ENCODE measurements at places on chromosomes 2 and 18.

DNA sequence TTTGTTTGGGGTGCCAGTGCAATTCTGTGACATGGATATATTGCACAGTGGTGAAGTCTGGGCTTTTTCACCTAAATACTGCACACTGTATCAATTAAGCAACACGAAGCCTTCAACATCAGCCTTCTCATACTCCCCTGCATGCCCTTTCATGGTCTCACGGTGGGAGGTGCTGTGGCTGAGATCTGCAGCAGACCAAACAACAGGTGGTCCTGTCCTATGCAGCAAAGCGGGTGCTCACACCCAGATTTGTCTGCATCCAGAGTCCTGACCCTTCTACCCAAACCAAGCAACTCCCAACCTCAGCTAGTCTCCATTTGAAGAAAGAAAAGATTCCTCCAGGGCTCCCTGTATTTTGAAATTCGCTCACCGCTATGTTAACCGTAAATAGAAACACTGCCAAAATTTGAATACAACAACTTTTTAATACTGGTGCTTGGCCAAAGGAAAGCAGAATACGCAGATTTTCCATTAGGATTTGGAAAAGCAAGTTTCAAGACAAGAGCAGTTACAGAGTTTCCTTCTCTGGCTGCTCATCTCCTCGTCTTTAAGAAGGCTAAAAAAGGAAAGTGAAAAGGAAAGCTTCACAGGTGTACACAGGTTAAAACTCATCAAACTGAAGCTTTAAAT is 34.9 kb downstream of the FAM168B start:
- DNase-seq = no peak

- DNase-seq = no peak
These were observed 15.3 kb upstream of the TXNDC2 start for GRCh38 chr18:9870431-9871008.

DNA sequence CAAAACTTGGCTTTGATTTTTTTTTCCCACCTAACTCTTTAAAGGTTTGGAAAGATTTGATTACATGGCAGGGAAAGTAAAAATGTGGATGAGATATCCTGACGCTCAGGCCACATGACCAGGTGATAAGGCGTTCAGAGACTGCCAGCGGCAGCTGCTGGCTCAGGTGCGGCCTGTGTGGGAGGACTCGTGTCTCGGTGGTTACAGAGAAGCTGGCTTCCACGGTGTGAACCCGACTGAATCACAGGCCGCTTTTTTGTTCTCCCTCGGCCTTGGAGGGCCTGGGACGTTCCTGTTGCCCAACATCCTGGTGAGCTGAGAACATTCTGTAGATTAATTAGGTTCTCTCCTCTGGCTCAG is 124.2 kb upstream of the ZNF516 start:
- DNase-seq = no peak

DNA sequence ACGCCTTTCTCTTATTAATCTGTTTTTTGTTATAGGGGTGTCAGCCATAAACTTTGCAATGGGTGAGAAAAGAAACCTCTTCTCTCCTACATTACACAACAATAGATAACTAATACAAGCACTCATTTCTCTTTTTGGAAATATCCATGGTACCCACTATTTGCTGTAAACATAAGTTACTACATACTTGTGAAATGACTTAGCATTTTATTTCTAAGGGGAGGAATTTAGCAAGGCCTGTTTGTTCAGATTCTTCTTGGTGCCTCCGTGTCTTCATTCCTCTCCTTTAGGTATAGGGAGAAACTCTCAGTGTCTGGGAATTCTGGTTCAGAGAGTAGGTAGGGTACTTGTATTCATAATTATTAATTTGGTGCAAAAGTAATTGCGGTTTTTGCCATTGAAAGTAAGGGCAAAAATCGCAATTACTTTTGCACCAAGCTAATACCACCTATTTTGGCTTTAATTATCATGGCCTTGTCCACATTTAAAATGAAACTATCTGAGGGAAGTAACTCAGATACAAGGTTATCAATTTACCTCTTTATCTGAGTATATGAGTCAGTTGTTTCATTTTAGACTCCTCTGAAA is 134.8 kb downstream of the MREG start:
- DNase-seq = no peak

DNA sequence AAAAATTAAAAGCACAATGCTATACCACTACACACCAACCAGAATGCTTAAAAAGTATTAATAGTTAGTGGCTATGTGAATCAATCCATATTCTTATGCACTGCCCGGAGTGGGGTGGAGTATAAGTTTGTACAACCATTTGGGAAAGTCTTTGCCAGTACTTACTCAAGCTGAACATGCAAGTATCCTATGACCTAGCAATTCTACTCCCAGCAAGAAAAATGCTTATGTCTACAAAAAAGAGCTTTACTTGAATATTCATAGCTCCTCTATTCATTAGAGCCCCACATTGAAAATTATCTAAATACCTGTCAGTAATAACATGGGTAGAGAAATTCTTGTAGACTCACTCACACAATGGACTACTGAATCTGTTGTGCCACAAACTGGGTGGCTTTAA is 21.4 kb upstream of the CNOT11 start:
- no peak for DNase-seq

GRCh38 chr18:31401156-31402025 is 24.8 kb downstream of the DSG4 start:
- no peak for DNase-seq
